Left ventricle myocardium inferior (tissue), 1 donor: ENCODE measurements at places on chromosomes 2 and 18.

DNA sequence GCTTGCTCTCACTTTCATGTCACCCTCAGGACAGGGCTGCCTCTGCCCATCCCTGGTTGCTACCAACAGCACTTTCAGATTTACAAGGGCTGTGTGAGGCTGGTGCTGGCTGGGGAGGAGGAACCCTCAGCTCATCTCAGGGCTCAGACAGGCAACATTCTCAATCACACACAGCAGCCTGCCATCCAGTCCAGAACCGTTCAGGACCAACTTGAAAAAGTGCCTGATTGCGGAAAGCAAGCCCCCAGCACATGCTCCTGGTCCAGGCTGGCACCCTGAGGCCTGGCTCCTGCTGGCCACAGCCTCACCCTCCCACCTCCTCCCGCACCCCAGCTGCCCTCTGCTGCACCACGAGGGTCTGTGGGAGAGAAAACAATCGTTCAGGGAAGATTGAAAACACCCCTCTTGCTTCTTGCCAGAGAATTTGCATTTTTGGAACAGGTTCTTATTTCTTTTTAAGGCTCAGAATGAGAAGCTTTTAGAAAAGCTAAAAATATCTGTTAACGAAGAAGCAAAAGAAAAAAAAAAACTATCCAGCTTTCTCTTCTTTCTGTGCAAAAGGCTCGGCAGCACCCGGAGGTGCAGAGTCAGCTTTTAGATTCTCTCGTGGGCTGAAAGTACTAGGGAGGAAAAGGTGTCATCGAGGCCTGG, 403.8 kb upstream of the ID2 start:
- DNase-seq = no peak
- no peak overlapping the region for H3K27ac ChIP-seq
- H3K27me3 ChIP-seq = no peaks in the 10 kb centered on the region
- H3K4me3 ChIP-seq = peak overlapping the region; percentile 15
- H3K36me3 ChIP-seq = no peaks in the 10 kb centered on the region

- no peaks in the 10 kb centered on the region for H3K36me3 ChIP-seq
- peak overlapping the region; percentile 15 for H3K27ac ChIP-seq
- peaks cover 3% of the 10 kb centered on the region for H3K4me1 ChIP-seq
These were observed 301.4 kb downstream of the GALR1 start for GRCh38 chr18:77551055-77551454.

- no peak overlapping the region for H3K4me3 ChIP-seq
- no peak for DNase-seq
- peaks cover 18% of the 10 kb centered on the region for H3K4me1 ChIP-seq
These were observed 1.8 kb upstream of the CDK5R2 start for GRCh38 chr2:218957671-218958070.

DNA sequence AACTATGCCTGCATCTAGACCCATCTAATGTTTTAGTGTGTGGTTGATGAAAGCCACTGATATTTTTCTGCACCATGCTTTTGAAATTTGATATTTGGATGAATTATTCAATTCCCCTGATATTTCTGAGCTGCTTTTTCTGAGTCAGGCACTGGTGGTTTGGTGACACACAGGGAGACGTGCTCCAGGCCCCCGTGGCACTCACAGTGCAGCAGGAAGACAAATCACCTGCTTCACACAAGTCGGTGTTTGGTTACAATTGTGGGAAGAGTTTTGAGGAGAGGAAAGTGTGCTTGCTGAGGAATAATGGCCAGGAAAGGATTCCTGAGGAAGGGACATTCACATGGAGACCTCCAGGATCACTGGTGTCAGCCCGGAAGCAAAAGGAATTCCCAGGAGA, 179.7 kb downstream of the ACKR3 start:
- no peaks in the 10 kb centered on the region for H3K36me3 ChIP-seq
- H3K4me1 ChIP-seq = peaks cover 38% of the 10 kb centered on the region
- H3K27me3 ChIP-seq = no peaks in the 10 kb centered on the region
- DNase-seq = no peak
- H3K4me3 ChIP-seq = no peak overlapping the region
- H3K27ac ChIP-seq = peak overlapping the region; percentile 77

- peak overlapping the region; percentile 17 for H3K4me3 ChIP-seq
- H3K27ac ChIP-seq = peak overlapping the region; percentile 86
- H3K27me3 ChIP-seq = no peaks in the 10 kb centered on the region
- DNase-seq = peak; percentile 87
- peaks cover 33% of the 10 kb centered on the region for H3K4me1 ChIP-seq
These were observed 165.0 kb downstream of the ANTXR1 start for GRCh38 chr2:69177785-69178636.

GRCh38 chr2:118763797-118764196, 83.7 kb downstream of the EN1 start:
- no peaks in the 10 kb centered on the region for H3K36me3 ChIP-seq
- peaks cover 94% of the 10 kb centered on the region for H3K27me3 ChIP-seq
- DNase-seq = no peak
- no peak overlapping the region for H3K27ac ChIP-seq

DNA sequence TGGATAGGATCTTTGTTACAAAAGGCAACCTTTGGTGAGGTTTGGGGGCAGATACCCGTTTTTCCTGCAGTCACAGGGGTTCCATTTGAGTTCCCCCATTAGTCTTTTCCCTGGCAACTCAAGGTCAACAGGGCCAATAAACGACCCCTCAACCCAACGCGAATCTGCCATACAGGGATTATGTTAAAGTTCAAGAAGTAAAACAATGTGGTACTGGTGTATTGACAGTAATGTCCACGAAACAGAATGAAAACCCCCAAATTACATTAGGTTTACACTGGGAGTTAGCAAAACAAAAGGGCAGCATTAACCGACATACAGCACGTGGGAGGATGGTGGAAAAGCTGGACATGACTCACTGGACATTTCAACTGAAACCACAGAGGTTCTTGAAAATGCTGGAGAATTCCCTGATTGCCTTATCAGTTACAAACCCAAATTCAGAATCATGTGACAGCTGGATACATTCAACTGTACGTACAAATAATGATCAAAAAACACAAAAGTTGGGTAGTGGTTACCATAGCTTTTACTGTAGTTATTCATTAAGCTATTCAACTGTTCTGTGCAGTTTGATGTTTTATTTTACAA, 4.9 kb upstream of the IMP4 start:
- peak overlapping the region; percentile 79 for H3K27ac ChIP-seq
- peaks cover 25% of the 10 kb centered on the region for H3K36me3 ChIP-seq
- no peaks in the 10 kb centered on the region for H3K27me3 ChIP-seq
- peak overlapping the region; percentile 61 for H3K4me3 ChIP-seq
- DNase-seq = no peak
- peaks cover 30% of the 10 kb centered on the region for H3K4me1 ChIP-seq

GRCh38 chr2:207991944-207992343, 33.4 kb downstream of the PLEKHM3 start:
- no peaks in the 10 kb centered on the region for H3K27me3 ChIP-seq
- H3K4me1 ChIP-seq = peaks cover 35% of the 10 kb centered on the region
- no peaks in the 10 kb centered on the region for H3K36me3 ChIP-seq
- no peak overlapping the region for H3K4me3 ChIP-seq

DNA sequence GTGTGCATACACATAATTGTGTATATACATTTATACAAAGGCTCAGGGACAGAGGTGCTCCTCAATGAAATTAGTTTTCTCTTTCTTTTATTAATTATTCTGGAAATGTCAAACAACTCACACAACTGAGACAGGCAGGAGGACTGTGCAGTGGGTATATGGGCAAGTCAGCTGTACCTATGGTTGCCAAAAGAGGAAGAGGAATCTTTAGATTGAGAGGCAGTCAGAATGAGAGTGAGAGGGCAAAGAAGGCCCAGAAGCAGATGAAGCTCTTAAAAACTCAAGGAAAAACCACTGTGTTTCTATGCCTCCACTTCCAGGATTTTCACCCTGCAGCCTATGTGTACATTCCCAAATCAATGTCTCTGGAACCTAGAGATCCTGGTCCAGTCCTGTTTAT, 79.1 kb downstream of the CACNB4 start:
- no peaks in the 10 kb centered on the region for H3K4me1 ChIP-seq
- no peaks in the 10 kb centered on the region for H3K36me3 ChIP-seq
- H3K27me3 ChIP-seq = peaks cover 12% of the 10 kb centered on the region
- no peak overlapping the region for H3K4me3 ChIP-seq

DNA sequence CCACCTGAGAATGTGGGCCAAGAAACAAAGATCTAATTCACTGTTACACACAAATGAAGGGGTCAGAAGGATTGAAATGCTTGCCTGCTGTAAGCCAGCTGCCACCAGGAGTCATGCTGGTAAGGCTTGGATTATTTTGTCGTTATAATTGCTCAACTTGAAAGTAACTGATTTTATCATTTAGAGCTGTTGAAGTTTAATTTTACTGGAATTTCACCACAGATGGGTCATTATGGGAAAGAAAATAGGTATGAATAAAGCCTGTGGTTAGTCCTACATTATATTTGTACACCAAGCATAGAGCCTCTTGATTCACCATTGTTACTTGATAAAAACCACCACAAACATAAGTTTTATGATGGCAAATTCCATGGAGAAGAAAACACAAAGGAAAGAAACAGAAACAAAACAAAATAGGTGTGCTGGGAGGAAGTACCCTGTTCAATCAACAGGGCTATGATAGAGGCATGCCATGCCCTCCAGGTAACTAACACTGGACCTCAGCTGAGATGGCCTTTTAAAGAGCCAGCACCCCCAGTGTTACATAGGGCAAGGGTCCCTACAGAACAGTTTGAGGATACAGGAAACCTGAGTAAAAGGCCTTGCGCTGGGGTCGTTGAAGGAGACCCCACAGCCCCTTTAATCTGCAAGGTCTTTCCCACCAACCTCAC, 3.0 kb downstream of the CLEC4F start:
- no peak for DNase-seq
- H3K36me3 ChIP-seq = no peaks in the 10 kb centered on the region
- no peak overlapping the region for H3K4me3 ChIP-seq
- peaks cover 66% of the 10 kb centered on the region for H3K27me3 ChIP-seq

- H3K27ac ChIP-seq = peak overlapping the region; percentile 15
- no peak overlapping the region for H3K4me3 ChIP-seq
- H3K4me1 ChIP-seq = peaks cover 11% of the 10 kb centered on the region
- no peaks in the 10 kb centered on the region for H3K27me3 ChIP-seq
These were observed 285.1 kb downstream of the SLC4A3 start for GRCh38 chr2:219912491-219912921.

- DNase-seq = no peak
- no peak overlapping the region for H3K27ac ChIP-seq
- H3K4me1 ChIP-seq = peaks cover 32% of the 10 kb centered on the region
- H3K4me3 ChIP-seq = peak overlapping the region; percentile 66
- peaks cover 100% of the 10 kb centered on the region for H3K27me3 ChIP-seq
These were observed 159.6 kb upstream of the SIX2 start for GRCh38 chr2:45168711-45169338.
